ENCODE measurements at places on chromosomes 7 and 10. TPM values are rescaled to one million over a fixed set of nuclear protein-coding genes. Genes with fewer than 3 reads are reported as not detected.

The MRPS16 gene
- 86.6 TPM for total RNA-seq

The TMEM184A gene
- total RNA-seq, result 13.4 TPM

The PITRM1 gene
- 132 TPM for total RNA-seq

The ACTA2 gene
- total RNA-seq, result 41.7 TPM

The CNPY1 gene
- not detected for total RNA-seq

The LRIT1 gene
- not detected for total RNA-seq

The GRIFIN gene
- not detected for total RNA-seq

The CCDC146 gene
- total RNA-seq, result 0.14 TPM

The CALHM1 gene
- not detected for total RNA-seq

The CFAP70 gene
- 0.78 TPM for total RNA-seq

The STAG3 gene
- total RNA-seq, result not detected

The AEBP1 gene
- not detected for total RNA-seq

The MYO3A gene
- 4.5 TPM for total RNA-seq

The ADRA2A gene
- total RNA-seq, result not detected

The BEND7 gene
- total RNA-seq, result 13.3 TPM

The OPALIN gene
- total RNA-seq, result not detected

The IFIT3 gene
- total RNA-seq, result 11.3 TPM

The ATOH7 gene
- not detected for total RNA-seq

The MOGAT3 gene
- not detected for total RNA-seq
